ENCODE measurements at places on chromosomes 13 and 19. TPM values are rescaled to one million over a fixed set of nuclear protein-coding genes. Genes with fewer than 3 reads are reported as not detected.

ZNF586 gene
- total RNA-seq = 14.3 TPM

GPR12 gene
- not detected for total RNA-seq

TEX26 gene
- not detected for total RNA-seq

SH2D3A gene
- not detected for total RNA-seq

C19orf67 gene
- total RNA-seq = not detected
